CD14-positive monocyte (primary cell): ENCODE measurements at places on chromosomes 1 and 21.

DNA sequence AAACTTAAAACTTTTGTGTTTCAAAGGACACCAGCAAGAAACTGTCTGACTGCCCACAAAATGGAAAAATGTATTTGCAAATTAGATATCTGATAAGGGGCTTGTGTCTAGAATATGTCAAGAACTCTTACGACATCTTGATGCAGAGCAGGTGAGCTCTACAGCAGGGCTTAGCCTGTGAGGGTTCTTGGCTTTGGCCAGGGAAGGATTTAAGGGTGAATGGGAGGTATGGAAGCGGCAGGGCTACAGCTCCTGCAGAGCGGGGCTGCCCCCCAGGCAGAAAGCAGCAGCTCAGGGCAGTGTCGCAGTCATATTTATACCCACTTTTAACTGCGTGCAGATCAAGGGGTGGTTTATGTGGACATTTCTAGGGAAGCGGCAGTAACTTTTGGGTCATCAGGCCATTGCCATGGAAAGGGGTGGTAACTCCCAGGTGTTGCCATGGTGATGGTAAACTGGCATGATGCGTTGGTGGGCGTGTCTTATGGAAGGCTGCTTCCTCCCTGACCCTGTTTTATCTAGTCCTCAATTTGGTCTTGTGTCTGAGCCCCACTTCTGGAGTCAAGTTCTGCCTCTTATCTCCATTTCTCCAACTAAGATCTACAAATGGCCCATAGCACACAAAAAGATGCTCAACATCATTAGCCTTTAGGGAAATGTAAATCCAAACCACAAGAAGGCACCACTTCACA, 23.2 kb downstream of the MORN1 start:
- H3K4me1 ChIP-seq = no peaks in the 10 kb centered on the region
- no peaks in the 10 kb centered on the region for H3K36me3 ChIP-seq
- no peak overlapping the region for H3K4me3 ChIP-seq
- H3K27me3 ChIP-seq = no peaks in the 10 kb centered on the region
- H3K27ac ChIP-seq = no peak overlapping the region
- no peak for DNase-seq

DNA sequence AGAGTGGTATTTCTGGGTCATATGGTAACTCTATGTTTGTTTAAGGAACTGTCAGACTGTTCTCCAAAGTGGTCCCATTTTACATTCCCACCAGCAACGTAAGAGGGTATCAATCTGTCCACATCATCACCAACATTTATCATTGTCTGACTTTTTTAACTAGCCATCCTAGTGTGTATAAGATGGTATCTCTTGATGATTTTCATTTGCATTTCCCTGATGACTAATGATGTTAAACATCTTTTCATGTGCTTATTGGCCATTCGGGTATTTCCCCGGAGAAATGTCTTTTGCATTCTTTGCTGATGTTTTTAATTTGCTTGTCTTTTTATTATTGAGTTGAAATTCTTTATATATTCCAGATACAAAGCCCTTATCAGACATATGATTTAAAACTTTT, 370.1 kb upstream of the NR5A2 start:
- H3K4me1 ChIP-seq = no peaks in the 10 kb centered on the region
- H3K36me3 ChIP-seq = no peaks in the 10 kb centered on the region

DNA sequence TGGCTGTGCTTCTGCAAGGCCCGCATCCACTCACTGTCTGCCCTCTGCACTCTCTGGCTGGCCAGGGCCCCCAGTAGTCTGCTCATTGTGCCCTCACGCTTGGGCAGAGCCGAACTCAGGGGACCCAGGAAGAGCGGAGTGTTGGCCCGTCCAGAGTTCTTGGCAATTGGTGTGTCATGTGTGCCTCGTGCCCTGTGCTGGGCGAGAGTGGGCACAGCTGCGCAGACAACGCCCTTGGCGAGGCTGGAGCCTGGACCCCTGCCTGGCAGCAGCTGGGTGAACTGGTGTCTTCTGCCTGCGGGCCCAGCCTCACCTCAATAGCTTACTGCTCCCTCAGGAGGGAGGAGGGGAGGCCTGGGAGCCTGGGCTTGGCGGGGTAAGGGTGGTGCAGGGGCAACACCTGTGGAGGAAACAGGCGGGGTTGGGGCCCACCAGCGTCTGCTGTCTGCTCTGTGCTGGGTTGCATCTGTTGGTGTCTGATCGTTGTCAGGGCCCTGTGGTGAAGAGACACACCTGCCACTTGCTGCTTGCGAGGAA, 2.1 kb downstream of the GUK1 start:
- H3K27ac ChIP-seq = no peak overlapping the region
- peaks cover 27% of the 10 kb centered on the region for H3K4me1 ChIP-seq
- DNase-seq = no peak
- peaks cover 18% of the 10 kb centered on the region for H3K36me3 ChIP-seq

- no peak for DNase-seq
- no peaks in the 10 kb centered on the region for H3K36me3 ChIP-seq
- no peak overlapping the region for H3K27ac ChIP-seq
- no peaks in the 10 kb centered on the region for H3K4me1 ChIP-seq
- H3K4me3 ChIP-seq = no peak overlapping the region
These were observed 90.6 kb upstream of the SPAG17 start for GRCh38 chr1:118275472-118276115.

DNA sequence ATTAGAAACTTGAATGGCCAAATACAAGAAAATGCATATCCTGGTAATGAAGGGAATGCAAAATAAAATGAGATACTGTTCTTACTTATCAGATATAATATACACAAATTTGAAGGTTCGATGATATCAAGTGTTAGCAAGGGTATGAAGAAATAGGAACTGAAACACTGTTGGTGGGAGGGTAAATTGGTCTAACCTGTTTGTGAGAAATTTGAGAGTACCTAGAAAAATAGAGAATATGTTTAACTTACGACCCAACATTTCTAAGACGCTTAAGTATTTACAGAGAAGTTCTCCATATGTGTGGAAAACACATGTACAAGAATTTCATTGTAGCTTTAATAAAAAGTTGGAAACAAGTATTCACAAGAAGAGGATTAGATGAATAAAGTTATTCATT, 25.9 kb downstream of the ATG4C start:
- no peak for DNase-seq
- no peaks in the 10 kb centered on the region for H3K27me3 ChIP-seq
- H3K36me3 ChIP-seq = peaks cover 15% of the 10 kb centered on the region
- peaks cover 16% of the 10 kb centered on the region for H3K4me1 ChIP-seq
- H3K4me3 ChIP-seq = no peak overlapping the region

GRCh38 chr1:219788091-219788490, 140.3 kb downstream of the SLC30A10 start:
- no peaks in the 10 kb centered on the region for H3K36me3 ChIP-seq
- H3K4me3 ChIP-seq = no peak overlapping the region
- H3K27ac ChIP-seq = no peak overlapping the region
- H3K4me1 ChIP-seq = no peaks in the 10 kb centered on the region
- H3K27me3 ChIP-seq = no peaks in the 10 kb centered on the region
- DNase-seq = no peak

DNA sequence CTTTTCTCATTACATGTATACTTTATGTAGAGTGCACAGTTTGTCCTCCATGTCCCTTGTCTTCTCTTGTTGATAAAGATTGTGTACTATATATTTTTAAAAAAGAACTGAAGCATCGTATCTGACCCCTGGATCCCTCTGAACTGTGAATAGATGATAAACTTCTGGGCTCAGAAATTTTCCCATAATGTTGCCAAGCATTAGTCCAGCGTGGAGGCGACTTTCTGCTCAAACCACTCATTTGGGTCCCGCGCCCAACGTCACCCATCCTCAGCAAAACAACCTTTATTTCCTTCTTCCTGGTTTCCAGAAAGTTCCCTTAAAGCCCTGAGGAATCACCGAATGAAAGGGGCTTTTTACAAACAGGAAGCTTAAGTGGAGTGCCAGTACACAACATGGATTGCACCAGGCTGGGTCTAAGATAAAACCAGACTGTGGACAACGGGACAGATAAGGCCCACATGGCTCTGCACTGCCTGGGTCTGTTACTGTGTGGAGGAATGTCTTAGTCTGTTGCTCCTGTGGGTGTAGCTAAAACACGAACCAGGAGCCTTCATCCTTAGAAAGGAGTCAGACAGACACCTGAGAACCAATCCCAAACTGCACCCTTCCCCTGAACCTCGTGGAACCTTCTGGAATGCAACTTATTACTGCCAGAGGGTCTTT, 15.6 kb downstream of the EVA1C start:
- no peak overlapping the region for H3K4me3 ChIP-seq
- H3K4me1 ChIP-seq = no peaks in the 10 kb centered on the region
- no peaks in the 10 kb centered on the region for H3K27me3 ChIP-seq
- no peak for DNase-seq
- no peak overlapping the region for H3K27ac ChIP-seq

GRCh38 chr1:217943361-217943760, 312.2 kb downstream of the SPATA17 start:
- H3K27ac ChIP-seq = no peak overlapping the region
- no peaks in the 10 kb centered on the region for H3K27me3 ChIP-seq
- no peaks in the 10 kb centered on the region for H3K36me3 ChIP-seq
- H3K4me1 ChIP-seq = no peaks in the 10 kb centered on the region

DNA sequence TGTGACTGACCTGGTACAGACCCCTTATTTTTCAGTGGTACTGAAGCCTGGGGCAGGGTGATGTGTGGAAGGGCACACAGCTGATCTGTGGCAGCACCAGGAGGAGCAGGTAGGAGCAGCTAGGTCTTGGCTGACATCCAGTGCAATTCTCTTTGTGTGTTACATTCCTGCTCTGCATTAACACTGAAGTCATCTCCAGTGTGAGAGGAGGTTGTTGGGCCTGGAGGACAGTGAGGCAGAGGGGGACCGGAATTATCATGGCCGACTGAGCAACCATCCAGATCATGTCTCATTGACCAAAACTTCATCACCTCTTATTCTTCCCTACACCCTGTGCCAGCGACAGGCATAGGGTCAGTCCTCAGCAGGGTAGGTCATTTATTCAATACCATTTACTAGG, 1.5 kb downstream of the SLAMF8 start:
- peak overlapping the region; percentile 74 for H3K27ac ChIP-seq
- H3K4me1 ChIP-seq = peaks cover 62% of the 10 kb centered on the region
- no peaks in the 10 kb centered on the region for H3K36me3 ChIP-seq
- no peak overlapping the region for H3K4me3 ChIP-seq
- no peaks in the 10 kb centered on the region for H3K27me3 ChIP-seq
- no peak for DNase-seq

DNA sequence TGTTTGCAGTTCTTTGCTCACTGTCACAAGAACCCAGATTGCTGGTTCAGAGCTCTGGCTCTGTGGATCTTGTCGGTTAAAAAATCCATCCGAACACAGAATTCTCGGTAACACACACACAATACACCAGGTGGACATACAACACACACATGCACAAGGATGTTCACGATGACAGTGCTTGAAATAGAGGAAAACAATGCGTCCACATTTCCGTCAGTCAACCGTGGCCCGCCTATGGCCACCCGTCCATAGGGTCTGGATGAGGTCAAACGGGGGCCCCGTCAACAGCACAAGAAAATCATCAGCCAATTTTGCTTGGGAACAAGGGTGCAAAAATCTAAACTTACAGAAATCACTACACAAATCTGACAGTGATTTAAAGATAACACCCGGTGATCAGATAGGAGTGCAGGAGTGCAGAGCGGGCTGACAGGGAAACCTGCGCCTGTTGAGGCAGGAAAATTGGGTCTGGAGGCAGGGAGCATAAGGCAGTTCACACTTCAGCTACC, 50.4 kb upstream of the SLC19A1 start:
- peaks cover 17% of the 10 kb centered on the region for H3K4me1 ChIP-seq
- H3K4me3 ChIP-seq = no peak overlapping the region
- no peak overlapping the region for H3K27ac ChIP-seq
- no peak for DNase-seq

GRCh38 chr1:63046539-63046938, 262.6 kb downstream of the ATG4C start:
- no peaks in the 10 kb centered on the region for H3K36me3 ChIP-seq
- no peaks in the 10 kb centered on the region for H3K27me3 ChIP-seq
- no peak for DNase-seq
- H3K4me3 ChIP-seq = no peak overlapping the region
- H3K4me1 ChIP-seq = no peaks in the 10 kb centered on the region

GRCh38 chr1:36591278-36591677, 108.6 kb upstream of the CSF3R start:
- H3K4me1 ChIP-seq = no peaks in the 10 kb centered on the region
- H3K36me3 ChIP-seq = no peaks in the 10 kb centered on the region
- H3K27me3 ChIP-seq = peaks cover 7% of the 10 kb centered on the region
- DNase-seq = no peak
- H3K27ac ChIP-seq = no peak overlapping the region

DNA sequence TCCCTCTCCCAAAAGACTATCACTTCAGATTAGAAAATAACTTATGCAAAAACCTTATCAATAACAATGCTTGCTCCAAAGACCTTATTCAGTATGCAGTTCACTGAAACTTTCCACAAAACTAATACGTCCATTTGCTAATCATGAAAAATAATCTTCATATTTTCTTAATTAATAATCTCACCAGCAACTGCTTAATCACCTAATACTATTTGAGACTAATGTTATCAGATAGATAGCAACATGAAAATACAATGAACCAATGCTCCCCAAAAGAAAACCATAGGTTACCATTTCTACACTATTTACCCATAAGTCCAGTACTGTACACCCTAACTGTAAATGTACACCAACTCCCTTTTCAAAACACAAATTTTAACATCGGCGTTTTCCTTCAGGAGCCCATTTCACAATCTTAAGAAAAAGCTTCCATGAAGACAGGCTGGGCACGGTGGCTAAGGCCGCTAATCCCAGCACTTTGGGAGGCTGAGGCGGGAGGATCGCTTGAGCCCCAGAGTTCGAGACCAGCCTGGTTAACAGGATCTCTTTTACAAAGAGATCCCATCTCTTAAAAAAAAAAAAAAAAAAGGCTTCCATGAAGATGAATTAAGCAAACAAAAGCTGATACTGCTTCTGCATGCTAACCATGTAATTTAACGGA, 1.7 kb downstream of the GNB1 start:
- no peaks in the 10 kb centered on the region for H3K36me3 ChIP-seq
- H3K4me3 ChIP-seq = peak overlapping the region; percentile 76
- peak overlapping the region; percentile 76 for H3K27ac ChIP-seq
- peaks cover 54% of the 10 kb centered on the region for H3K4me1 ChIP-seq

GRCh38 chr1:37940299-37940947, 6.4 kb downstream of the INPP5B start:
- H3K27me3 ChIP-seq = no peaks in the 10 kb centered on the region
- peaks cover 32% of the 10 kb centered on the region for H3K36me3 ChIP-seq
- no peak for DNase-seq
- peaks cover under 1% of the 10 kb centered on the region for H3K4me1 ChIP-seq
- no peak overlapping the region for H3K27ac ChIP-seq

- H3K27me3 ChIP-seq = no peaks in the 10 kb centered on the region
- no peak overlapping the region for H3K27ac ChIP-seq
- no peak overlapping the region for H3K4me3 ChIP-seq
These were observed 60.0 kb downstream of the POFUT2 start for GRCh38 chr21:45227735-45228134.
